NCI-H446 treated with DMSO at 0.1 percent for 48 hours (cell line): ENCODE measurements at places on chromosomes 13 and 19.

- DNase-seq = no peak
Observed at GRCh38 chr19:12159773-12160414, 3.0 kb upstream of the ZNF136 start.

- DNase-seq = no peak
Observed at GRCh38 chr19:7539827-7540425, 4.4 kb downstream of the PNPLA6 start.

DNA sequence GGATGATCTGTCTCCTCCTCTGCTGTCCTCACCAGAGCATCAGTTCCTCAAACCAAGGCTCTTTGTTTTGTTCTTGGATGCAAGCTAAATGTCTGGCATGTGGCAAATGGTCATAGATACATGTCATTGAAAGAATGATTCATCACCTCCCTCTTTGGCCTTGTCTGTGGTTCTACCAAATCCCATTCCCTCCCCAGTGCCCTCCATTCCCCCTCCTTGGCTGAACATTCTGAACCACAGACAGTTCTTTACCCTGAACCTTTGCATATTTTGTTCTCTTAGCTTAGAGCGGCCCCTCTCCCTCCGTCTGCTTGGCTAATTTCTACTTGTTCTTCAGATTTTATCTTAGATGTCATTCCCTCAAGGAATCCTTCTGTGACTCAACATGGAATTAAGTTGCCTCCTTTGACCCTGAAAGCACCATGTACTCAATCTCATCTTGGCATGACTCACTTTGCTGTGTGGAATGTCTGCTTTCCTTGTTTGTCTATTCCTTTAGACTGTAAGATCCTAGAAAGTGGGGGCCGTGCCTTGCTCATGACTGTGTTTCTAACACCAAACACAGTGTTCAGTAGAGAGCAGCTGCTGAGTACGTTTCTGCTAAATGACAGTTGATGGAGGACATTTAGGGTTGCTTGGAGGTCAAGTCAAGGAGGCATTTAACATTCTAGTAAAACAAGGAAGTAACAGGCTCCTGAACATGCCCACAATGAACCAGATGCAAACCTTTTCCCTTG is 8.1 kb downstream of the ALOX5AP start:
- no peak for DNase-seq

GRCh38 chr19:10316229-10317044 is 622 bp upstream of the FDX2 start:
- no peak for DNase-seq

DNA sequence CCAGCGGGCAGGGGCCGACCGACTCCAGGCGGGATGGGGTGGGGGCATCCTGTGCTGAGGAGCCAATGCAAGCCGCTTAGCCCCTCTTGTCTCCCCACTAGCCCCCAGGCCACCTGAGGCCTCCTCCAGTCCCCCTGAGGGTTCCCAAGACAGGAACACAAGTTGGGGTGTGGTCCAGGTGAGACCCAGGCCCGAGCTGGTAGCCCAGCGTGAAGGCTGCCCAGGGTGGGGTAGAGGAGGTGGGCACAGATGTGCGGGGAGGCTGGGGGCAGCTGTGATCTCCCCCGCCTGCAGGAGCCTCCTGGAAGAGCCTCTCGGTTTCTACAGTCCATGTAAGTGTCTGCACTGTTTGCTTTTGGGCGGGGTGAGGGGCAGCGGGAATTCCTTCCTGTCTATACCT is 10.4 kb downstream of the TLE6 start:
- no peak for DNase-seq

GRCh38 chr13:59201841-59202240 is 961.9 kb downstream of the DIAPH3 start:
- no peak for DNase-seq

GRCh38 chr19:12749938-12750521 is 1.6 kb upstream of the BEST2 start:
- peak; percentile 36 for DNase-seq

DNA sequence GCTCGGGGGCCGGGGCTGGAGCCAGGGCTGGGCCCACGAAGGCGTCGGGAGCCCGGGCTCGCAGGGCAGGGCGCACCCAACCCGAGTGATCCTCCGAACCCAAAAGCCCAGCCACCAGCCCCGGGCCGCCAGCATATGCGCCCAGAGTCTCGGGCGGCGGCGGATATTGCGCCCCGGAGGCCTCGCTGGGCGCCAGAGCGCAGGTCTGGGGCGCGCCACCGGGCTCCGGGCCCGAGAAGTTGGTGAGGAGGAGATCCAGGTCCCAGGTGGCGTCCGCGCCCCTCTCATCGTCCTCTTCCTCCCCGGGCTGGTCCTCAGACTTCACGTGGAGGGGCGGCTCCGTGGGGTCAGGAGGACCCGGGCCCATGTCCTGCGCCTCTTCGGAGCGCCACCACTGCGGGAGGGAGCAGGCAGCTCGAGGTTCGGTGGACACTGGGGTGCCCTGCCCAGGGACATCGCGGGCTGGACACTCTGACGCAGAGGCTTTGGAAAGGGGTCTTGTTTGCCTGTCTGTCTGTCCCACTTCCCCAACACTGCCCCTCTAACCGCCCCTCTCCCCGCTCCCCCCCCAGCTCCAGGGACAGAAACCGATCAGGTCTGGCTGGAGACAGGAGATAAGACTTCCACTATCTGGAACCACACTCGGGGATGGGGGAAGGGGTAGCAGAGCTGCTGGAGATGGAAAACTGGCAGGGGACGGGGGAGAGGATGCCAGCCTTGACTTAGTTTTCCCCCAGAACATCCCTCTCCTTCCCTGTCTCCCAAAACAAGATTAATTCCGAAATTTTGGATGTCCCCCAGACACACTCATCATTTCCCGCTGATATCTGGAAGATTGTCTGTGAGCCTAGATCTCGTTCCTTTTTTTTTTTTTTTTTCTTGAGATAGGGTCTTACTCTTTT is 1.0 kb downstream of the KLF1 start:
- no peak for DNase-seq
